Renal cortical epithelial cell (primary cell): ENCODE measurements at places on chromosomes 11 and 22. TPM values are rescaled to one million over a fixed set of nuclear protein-coding genes. Genes with fewer than 3 reads are reported as not detected.

DNA sequence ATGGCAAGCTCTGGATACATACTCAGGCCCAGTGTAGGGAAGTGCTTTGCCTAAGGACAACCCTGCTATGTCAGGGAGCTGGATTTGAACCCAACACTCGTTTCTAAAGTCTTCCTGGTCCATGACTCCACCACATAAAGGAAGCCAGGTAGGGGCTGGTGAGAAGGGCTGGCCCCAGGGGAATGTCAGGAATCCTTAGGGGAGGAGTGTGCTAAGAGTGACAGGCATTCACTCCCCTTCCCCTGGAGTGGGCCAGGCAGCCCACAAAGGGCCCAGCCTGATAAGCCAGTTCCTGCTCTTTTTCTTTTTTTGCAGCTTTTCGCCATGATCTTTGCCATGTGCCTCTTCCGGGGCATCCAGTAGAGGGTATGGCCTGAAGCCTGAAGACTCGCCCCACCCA lies 21.9 kb downstream of the TP53I11 start:
- no peak for DNase-seq

DNA sequence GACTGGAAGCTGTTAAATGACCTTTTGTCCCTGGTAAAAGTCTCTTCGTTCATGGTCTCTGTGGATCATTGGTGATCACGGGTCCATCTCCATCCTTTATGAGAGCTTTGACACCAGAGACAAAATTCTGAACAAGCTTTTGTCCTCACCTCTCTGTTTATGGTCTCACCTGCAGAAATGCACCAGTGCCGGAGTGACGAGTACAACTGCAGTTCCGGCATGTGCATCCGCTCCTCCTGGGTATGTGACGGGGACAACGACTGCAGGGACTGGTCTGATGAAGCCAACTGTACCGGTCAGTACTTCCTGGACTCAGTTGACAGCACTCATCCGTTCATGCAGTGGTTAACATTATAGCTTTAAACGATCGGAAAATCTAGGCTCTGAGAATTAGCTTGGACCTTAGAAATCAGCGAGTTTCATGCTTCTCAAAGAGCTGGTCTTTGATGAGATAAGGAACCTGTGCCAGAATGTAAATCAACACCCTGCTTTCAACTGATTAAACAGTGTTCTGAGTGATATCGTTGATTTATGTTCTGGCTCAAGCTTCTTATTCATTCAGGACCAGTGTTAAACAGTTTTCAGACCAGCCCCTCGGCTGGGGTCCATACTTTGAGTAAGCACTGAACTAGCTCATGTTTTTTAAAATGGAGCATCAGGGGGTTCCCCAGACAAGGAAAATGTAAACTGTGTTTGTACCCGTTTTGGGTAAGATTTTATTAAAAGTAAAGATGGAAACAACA lies 124.5 kb upstream of the SORL1-AS1 start:
- DNase-seq: no peak

The OR6A2 gene
- 0.50 TPM in 1 of 2 replicates, not detected in the other for total RNA-seq

The IGLL1 gene
- not detected in 2 replicates for total RNA-seq

The NPAS4 gene
- total RNA-seq: not detected in 2 replicates

The PARVA gene
- total RNA-seq: 18.4 and 54.5 TPM in 2 replicates

The CD3E gene
- total RNA-seq: not detected in 2 replicates
